ENCODE measurements at places on chromosomes 6 and 20.

DNA sequence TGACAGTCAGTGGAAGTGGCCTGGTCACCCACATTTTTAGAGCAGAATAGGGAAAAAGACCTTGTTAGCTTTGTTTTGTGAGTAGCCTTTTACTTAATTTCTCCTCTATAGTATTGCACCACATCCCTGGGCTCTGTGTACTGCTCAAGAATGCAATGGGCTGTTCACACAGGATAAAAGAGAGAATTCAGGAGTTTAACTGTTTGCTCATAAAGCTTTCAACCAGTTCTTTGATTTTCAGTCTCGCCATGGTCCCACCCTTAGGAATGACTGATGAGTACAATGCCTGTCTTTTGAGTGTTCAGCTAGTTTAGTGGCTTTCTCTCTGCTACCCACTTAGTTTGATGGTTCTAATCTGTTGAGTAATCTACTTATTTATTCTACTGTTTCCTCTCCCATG is 129.7 kb downstream of the PLG start:
- DNase-seq = no peak

DNA sequence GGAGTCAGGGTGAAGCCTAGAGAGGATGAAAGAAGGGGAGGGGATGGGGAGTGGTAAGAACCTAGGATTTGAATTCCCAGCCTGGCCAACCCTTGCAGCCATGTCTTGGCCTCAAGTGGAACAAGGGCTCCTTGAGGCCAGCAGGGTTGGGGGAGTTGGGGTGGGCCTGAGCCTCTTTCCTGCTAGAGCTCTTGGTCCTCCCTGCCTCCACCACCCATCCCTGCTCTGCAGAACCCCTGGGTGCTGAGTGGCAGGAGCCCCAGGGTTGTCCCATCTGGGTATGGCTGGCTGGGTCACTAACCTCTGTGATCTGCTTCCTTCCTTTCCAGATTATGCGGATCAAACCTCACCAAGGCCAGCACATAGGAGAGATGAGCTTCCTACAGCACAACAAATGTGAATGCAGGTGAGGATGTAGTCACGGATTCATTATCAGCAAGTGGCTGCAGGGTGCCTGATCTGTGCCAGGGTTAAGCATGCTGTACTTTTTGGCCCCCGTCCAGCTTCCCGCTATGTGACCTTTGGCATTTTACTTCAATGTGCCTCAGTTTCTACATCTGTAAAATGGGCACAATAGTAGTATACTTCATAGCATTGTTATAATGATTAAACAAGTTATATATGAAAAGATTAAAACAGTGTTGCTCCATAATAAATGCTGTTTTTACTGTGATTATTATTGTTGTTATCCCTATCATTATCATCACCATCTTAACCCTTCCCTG is 8.3 kb downstream of the VEGFA start:
- DNase-seq = no peak

DNA sequence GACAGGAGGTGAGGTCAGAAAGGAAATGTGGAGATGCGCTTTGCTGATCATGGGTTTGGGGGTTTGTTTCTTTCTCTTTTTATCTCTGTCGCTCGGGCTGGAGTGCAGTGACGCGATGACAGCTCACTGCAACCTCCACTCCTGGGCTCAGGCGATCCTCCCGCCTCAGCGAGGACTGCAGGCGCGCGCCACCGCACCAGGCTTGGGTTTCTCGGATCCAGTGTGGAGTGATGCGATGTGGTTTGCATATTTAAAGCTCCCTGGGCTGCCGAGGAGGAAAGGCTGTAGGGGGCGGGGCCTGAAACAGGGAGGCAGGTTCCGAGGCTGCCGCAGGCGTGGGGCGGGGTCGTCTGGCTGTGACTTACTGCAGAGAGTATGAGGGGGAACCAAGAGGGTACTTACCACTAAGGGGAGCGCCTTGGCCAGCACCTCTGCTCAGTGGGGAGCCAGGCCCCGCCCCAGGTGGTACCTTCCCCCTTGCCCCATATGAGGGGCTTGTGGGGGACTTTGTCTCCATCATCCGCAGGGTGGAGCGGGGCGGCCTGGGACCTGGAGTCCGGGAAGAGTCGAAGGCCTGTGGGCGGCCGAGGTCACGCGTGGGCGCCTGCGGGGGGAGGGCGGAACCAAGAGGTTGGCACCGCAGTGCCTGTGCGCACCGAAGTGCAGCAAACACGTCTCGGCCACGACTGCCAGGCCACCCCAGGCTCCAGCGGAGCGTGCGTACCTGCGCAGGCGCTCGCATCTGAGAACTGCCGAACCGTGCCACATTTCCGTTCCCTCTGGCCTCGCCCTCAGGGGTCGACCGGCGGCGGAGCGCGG is 12.7 kb upstream of the BAK1 start:
- no peak for DNase-seq

GRCh38 chr6:14141351-14142062 is 23.9 kb downstream of the CD83 start:
- DNase-seq = no peak

DNA sequence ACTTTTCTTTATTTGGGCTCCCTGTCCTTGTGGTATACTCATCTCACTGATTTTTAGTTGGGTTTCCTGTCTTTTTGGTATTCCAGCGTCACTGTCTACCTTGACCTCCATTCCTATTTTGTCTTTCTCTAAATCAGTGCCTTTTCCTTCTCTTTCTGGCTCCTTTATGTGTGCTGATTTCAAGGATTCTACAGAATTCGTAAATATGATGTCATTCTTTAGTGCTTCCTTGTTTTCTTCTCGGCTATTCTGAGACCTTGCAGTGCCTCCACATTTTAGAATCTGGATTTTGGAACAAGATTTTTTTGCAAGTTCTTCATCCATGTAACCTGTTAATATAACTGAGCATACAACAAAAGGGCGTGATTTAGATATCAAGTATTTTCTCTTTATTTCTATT is 69.8 kb upstream of the NOTCH4 start:
- no peak for DNase-seq

- DNase-seq = no peak
These were observed 2.1 kb downstream of the MAPK13 start for GRCh38 chr6:36132246-36132895.

DNA sequence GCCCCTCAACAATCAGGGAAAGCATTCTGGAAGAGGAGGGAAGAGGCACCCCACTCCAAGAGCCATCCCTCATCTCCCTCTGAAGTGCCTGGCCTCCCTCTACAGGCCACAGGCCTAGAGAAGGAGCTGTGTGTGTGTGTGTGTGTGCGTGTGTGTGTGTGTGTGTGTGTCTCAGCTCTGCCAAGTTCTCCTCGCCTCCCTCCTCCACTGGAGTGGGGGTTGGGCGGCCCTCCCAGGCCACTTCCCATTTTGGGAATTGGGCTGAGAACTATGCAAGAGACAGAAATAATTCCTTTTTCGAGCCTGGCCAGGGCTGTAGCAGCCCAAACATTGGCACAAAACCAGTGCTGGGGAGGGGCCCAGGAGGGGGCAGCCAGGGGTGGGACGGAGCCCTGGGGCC is 35.7 kb downstream of the KCNB1 start:
- DNase-seq = peak; percentile 21

DNA sequence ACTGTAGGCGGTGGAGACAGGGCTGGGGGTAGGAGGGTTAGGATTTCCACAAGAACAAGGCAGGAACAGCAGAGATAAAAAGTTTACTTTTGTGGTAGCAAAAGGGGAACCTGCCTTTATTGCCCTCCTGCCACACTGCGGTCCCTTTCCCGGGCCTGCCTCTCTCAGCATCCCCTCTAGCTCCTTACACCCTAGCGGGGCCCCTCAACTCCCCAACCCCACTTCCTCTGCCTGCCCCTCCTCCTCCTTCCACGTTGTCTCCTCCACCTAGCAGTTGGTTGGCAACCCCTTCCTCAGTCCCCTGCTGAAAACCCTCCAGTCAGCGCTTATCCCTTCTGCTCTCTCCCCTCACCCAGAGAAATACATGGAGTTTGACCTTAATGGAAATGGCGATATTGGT is 714 bp downstream of the AIF1 start:
- no peak for DNase-seq

- no peak for DNase-seq
These were observed 405.8 kb upstream of the FKBP1C start for GRCh38 chr6:62805431-62805830.

DNA sequence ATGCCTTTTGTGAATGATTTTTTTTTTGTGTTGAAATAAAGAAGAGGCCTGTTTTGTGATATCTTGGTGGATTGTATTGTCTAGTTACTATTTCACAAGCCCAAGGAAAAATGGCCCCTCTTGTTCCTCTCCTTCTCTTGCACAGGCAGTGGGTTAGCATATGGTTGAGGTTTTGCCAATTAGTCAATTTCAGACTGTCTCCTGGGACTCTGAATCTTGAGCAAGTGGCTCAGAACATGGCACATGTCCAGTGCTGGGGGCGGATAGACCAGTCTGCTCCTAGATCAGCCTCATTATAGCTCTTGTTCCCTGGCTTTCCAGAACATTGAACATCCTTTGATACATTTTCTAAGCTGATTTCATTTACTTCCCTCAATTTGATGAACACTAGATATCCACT is 589.2 kb downstream of the PHF3 start:
- DNase-seq = peak; percentile 95

Measured in fibroblast of mammary gland (primary cell).